ENCODE measurements at places on chromosomes 11 and 22.

DNA sequence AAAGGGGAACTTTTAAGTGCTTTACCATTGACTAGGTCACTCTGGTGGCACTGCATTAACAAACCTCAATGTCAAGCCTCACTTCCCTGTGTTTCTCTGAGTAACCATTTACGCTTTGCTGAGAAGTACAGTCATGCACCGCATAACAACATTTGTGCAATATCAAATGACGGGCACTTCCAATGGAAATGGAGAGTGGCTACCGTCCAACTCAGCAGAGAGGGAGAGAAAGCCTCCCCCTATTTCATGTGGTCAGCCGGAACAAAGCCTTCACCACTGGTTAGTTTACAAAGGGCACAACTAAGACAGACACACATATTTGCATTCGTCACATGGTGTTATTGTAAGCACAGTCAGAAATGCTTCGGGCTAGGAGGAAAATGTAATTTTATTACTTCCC is 117.3 kb downstream of the RASSF10 start:
- DNase-seq, result no peak

DNA sequence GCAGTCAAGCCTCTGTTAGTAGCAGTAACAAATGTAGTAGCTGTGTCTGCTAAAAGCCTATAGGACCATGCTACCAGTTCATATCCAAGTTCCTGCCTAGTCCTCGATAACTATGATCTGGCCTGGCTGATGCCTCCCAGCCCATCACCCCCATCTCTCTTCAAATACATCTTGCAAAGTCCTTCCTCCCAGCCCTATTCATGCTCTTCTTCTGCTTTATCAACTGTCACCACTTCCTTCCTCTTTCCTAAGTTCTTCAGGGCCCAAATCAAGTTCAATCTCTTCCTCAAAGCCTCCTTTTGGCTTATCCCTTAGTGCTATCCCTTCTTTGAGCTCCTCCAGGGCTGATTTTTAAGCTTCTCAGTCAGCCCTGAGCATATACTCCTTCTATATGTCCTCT is 150.9 kb upstream of the THY1 start:
- DNase-seq, result peak; percentile 45

GRCh38 chr11:22344081-22344480 is 5.9 kb downstream of the SLC17A6 start:
- DNase-seq, result no peak

- no peak for DNase-seq
Observed at GRCh38 chr11:117976445-117976844, 9.7 kb upstream of the IL10RA start.

DNA sequence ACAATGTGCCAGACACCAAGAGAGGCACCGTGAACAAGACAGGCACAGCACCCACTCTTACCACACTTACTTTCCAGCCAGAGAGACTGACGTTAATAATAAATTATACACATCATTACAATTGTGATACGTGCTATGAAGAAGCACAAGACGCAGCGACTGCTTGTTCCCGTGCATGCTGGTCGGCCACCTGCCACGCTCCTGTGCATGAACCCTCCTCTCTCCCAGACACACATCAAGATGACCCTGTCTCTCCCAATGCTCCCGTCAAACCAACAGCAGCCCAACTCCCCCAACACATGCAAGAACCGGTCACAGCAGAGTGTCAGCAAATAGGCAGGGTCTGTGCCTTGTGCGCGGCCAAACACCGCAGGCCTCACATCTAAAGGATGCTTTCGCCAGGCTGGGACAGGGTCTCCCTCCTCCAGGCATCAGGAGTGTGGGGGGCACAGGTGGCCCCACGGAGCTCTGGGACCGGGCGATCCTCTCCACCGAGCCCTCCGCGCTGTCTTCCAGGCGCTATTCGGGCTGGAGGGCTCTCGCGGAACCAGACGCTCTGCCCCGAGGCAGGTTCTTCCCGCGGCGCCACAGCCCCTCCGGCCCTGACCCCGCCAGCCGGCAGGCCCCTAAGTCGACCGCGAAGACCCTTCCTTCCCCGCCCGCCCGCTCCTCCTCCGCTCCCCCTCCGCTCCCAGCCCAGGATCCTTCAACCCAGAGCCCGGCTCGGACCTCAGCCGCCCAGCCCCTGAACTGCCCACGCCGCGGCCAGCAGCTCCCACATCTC is 533 bp downstream of the SERGEF start:
- DNase-seq, result no peak

- DNase-seq, result no peak
Observed at GRCh38 chr22:27810609-27811151, 9.1 kb upstream of the MN1 start.

DNA sequence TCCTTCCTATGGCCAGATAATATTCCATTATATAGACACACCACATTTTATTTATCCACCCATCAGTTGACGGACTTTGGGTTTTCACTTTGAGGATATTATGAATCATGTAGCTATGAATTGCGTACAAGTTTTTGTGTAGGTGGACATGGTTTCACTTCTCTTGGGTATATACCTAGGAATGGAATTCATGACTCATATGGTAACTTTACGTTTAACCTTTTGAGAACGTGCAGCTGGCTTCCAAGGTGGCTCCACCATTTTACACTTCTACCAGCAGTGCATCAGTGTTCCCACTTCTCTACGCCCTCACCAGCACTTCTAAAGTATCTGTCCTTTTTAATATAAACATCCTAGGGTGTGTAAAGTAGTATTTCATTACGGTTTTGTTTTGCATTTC is 112.0 kb downstream of the PLEKHA7 start:
- no peak for DNase-seq

DNA sequence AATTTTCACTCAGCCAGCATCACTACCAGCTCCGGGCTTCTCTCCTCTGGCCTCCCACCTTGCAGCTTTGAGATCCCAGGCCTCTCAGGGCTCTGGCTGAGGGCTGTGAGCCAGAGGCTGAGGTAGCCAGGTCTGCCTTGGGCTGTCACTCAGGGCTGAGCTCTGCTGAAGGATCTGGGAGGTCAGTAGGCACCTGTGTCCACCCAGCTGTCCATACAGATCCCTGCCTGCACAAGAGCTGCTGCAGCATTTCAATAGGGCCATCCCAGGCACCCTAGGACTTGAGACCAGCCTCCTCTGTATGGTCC is 12.6 kb downstream of the KCNQ1OT1 start:
- DNase-seq, result no peak

- DNase-seq, result no peak
Observed at GRCh38 chr22:22749167-22749758, 104.8 kb downstream of the GGTLC2 start.

- DNase-seq, result no peak
Observed at GRCh38 chr22:22159384-22159783, 85.2 kb upstream of the VPREB1 start.

DNA sequence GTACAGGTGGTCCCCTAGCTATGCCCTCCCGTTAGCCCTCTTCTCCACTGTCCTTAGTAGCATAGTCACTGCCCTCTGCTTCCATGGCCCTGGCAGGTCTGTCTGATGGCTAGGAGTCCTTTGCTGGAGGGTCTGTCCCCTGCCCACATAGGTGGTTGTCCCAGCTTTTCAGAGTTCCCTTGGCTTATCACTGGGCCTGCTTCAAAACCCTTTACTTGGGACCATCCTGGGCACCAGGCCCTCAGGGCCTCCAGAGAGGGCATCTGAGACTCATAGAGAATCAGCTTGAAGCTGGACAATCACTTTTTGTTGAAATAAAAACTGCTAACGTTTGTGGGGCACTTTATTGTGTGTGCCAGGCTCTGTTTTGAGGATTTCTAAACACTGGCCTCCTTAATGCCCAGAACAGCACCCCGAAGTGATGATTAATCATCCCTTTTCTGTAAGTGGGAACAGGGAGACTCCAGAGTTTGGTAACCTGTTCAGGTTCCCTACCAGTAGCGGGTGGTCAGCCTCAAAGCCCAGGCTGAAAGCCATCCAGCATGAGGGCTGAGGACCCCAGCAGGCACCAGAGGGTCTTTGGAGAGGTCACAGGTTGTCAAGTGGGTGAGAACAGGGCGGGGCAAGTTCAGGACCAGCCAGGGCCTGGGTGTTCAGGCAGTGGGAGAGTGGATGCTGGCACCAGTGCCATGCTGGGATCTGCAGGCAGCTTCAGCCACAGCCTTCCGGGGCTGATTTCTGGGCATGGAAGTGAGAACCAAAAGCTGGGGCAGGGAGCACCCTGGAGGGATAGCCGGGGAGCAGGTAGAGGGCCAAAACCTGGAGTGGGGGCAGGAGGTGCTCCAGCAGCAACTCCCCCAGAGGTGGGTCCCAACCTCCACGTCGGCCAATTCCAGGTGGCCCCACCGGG is 495 bp upstream of the KCNK4 start:
- no peak for DNase-seq

GRCh38 chr11:94132152-94132558 is 3.5 kb downstream of the PANX1 start:
- DNase-seq, result no peak

DNA sequence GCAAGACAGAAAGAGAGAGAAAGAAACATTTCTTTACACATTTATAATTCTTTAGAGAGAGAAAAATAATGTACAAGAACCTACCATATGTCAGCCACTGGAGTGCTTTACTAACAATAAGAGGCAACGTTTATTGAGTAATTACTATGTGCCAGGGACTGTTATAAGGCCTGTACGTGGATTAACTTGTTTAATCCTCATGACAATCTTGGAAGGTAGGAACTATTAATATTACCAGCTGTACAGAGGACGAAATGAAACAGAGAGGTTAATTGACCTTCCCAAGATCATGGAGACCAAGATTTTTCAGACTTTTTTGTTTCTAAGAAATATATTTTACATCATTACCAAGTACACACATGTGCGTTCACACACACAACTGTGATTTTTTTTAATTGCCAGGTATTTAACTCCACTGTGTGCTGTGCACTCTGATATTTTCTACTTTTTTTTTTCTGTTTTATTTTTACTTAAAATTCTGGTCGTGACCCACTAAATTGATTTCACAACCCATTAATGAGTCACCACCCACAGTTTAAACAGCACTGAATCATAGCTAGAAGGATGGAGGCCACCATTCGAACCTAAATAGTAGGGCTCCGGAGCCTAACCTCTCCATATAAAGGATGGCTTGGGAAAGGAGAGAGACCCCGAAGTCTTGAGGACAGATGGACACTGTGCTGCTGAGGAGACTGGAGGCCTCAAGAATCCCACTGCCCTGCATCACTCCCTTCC is 21.4 kb downstream of the CREB3L1 start:
- no peak for DNase-seq

DNA sequence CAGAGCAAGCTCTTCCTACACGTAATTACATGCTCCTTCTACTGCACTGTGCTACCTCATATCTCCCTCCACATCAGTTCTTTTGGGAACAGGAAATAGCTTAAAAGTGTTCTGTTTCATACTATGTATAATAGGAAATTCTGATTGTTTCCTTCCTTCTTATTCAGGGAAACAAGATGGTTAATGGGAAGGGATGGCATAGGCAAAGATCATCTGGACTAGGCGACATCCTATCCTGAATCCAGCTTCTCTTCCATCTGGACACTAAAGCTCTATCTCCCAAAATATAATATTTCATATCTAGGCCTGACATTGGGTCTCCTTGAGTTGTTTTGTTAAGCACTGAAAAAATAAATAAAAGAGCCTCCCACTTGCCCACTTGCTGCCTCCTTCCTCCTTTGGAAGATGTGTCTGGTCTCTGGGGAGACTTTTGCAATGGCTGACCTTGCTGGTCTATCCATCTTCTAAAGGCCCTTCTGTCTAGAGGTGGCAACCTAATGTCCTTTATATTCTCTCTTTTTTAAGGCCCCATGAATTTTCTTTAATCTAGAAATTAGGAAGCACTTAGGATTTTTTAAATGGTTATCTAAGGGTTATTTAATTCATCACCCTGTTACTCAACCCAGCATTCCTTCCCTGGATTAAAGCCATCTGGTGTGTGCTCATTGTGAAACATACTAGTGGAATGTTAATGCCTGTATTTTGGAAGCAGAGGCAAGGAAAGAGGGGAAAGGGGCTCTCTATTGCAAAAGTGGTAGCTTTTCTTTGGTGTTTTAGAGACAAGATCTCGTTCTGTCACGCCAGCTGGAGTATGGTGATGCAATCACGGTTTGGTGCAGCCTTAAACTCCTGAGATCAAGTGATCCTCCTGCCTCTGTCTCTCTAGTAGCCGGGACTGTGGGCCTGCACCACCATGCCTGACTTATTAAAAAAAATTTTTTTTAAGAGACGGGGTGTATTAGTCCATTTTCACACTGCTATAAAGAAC is 20.6 kb downstream of the CLMP start:
- no peak for DNase-seq

- DNase-seq, result no peak
Observed at GRCh38 chr11:72673284-72673942, 809 bp downstream of the PDE2A start.

- DNase-seq, result no peak
Observed at GRCh38 chr22:46824344-46824909, 62.0 kb downstream of the TBC1D22A start.

- no peak for DNase-seq
Observed at GRCh38 chr11:45848654-45849081, 1.4 kb downstream of the CRY2 start.

DNA sequence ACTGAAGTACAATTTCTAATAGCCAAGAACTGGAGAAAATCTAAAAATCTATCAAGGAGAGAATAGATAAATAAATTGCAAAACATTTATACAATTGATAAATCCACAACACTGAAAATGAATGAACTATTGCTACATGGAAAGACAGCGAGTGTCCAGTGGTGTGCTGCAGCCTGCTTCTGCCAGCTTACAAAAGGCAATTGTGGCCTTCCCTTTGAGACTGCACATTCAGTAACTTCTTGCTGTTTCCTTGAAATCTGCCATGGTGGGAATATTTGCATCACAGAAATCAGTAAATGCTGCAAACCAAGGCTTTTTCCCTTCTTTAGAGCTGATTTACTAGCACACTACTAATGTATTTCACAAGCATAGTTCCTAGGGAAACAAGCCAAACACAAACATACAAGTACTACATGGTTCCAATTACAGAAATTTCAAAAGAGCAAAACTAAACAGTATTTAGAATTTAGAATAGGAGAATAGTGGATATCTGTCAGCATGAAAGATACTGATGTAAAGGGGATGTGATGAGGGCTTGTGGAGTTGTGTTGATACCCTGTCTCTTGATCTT is 76.9 kb upstream of the TRIM77 start:
- no peak for DNase-seq

DNA sequence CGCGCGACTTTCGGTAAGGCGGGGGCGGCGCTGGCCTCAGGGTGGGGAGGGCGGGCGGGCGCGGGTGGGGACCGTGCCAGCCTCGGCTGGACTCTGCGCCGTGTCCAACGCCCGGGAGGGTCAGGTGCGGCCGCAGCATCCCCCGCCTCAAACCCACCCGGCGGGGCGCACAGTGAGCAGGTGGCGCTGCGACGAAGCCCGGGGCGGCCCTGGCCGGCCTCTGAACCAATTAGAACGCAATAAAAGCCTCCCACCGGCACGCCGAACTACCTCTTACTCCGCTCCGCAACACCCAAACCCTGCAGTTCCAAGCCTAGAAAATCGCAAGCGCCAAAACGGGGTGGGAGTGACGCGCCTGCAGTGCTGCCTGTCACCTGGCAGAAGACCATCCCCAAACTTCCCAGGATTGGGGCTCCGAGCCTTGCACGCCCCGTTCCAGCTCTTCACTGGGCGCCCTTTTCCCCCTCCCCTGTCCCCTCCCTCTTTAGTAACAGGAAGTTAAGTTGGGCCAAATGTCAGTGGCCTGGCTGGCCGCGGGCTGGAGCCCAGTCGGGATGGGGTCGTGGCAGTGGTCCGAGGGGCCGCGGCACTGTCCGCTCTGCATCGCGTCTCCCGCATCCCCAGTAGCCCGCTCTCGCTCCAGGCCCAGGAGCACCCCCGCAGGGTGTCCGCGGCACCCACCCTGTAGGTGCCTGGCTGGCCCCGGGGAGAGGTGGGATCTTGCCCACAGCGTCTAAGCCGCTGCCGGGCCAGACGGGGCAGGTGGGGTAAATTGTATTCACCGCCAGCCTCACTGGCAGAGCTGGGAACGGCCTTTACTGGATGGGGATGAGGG is 541 bp downstream of the MICAL2 start:
- no peak for DNase-seq
